ENCODE measurements at places on chromosomes 6 and 20.

GRCh38 chr20:41047975-41048305, 19.3 kb downstream of the TOP1 start:
- peak; percentile 69 for DNase-seq

DNA sequence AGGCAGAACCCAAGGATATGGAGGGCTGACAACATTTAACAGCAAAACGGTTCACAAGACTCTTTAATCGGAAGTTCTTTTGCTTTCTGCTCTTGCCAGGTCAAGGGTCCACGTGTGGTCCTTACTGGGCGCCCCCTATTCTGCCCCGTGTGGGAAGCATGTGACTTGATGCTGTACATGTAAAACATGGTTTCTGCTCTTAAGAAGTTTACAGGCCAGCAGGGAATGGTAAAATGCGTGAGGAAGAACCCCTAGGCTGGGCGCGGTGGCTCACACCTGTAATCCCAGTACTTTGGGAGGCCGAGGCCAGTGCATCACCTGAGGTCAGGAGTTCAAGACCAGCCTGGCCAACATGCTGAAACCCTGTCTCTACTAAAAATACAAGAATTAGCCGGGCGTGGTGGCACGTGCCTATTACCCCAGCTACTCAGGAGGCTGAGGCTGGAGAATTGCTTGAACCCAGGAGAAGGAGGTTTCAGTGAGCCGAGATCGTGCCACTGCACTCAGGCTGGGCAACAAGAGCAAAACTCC, 19.3 kb downstream of the ZNF217 start:
- DNase-seq, result no peak

DNA sequence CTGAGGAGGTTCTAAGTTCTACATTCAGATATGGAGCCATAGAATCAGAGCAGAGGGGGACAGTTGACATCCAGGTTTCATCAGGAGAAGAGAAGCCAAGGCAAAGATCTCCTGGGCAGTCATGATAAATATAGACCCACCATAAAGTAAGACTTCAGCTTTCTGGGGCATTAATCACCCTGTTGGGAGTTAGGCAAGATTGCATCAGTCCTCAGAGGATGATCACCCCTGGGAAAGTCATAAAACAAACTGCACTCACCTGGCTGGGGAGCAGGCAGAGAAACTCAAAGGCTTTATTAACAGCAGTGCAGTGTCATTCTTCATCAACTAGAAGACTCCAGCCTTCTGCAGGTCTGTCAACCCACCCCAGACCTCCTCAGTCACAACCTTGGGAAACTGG, 301.3 kb upstream of the JARID2 start:
- DNase-seq, result no peak

GRCh38 chr6:134721060-134721405, 228.9 kb downstream of the ALDH8A1 start:
- DNase-seq, result no peak

DNA sequence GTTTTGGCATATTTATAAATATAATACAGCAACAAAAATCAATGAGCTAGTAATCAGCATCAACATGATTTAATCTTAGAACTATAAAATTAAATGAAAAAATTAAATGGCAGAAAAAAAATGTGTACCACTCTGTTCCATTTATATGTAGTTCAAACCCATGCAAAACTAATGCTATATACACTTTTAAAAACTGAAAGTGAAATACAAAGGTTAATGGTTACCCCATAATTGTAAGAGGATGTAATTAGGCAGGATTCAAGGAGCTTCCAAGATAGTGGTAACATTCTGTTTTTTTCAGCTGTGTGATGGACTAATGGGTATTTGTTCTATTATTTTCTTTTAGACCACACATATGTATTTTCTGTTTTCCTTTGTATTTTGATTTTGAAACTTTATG, 492.1 kb downstream of the UTRN start:
- peak; percentile 6 for DNase-seq

GRCh38 chr6:2020909-2021308, 224.5 kb downstream of the GMDS start:
- peak; percentile 13 for DNase-seq

DNA sequence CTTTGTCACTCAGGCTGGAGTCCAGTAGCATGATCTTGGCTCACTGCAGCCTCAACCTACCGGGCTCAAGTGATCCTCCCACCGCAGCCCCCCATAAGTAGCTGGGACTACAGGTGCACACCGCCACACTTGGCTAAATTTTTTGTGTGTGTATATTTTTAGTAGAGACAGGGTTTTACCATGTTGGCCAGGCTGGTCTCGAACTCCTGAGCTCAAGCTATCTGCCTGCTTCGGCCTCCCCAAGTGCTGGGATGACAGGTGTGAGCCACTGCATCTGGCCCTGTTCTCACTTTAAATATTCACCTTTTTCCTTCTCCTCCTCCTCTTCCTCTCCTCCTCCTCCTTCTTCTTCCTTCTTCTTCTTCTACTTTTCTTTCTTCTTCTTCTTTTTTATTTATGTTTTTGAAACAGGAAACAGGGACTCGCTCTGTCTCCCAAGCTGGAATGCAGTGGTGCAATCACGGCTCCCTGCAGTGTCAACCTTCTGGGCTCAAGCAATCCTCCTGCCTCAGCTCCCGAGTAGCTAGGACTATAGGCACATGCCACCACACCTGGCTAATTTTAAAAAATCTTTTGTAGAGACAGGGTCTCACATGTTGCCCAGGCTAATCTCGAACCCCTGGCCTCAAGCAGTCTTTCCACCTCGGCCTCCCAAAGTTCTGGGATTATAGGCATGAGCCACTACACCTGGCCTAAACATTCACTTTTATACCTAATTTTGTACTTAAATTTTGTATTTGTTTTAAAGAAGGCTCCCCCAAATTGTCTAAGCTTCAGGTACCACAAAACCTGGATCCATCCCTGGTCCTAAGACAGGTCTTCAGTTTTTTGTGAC, 47.2 kb upstream of the NCOA3 start:
- DNase-seq, result no peak

GRCh38 chr6:37242429-37243052, 15.0 kb upstream of the TBC1D22B start:
- peak; percentile 94 for DNase-seq

DNA sequence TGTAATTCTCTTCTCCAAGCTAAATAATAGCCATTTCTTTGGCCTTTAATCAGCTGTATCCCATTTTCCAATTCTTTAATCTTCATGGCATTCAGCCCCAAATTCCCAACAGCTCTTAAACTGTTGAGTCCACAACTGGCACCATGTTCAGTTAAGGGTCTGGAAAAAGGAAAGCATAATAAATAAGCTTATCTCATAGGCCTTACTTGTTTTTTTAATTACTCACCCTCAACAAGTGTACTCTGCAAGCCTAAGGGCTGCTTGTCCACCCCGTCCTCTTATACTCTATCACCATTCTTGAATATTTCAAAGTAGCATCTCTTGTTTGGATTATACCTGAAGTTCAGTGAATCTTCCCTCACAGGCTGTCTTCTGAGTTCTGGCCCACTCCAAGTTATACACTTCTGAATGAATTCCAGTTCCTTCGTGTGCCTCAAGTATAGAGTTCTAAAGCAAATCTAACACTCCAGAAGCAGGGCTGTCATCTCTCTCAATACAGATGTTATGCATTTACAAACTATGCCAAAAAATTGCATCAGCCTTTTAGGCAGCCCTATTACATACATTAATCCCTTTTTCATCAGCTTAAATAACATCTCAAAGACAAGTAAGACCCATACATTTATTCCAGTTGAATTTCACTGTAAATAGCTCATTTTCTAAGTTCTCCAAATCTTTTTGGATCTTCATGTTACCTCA, 98.7 kb downstream of the COL21A1 start:
- DNase-seq, result no peak

GRCh38 chr6:21666853-21667681, 73.5 kb downstream of the SOX4 start:
- DNase-seq, result peak; percentile 12

DNA sequence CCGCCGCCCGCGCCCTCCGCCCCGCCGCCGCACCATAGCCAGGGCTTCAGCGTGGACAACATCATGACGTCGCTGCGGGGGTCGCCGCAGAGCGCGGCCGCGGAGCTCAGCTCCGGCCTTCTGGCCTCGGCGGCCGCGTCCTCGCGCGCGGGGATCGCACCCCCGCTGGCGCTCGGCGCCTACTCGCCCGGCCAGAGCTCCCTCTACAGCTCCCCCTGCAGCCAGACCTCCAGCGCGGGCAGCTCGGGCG, 1.5 kb downstream of the FOXC1 start:
- no peak for DNase-seq

DNA sequence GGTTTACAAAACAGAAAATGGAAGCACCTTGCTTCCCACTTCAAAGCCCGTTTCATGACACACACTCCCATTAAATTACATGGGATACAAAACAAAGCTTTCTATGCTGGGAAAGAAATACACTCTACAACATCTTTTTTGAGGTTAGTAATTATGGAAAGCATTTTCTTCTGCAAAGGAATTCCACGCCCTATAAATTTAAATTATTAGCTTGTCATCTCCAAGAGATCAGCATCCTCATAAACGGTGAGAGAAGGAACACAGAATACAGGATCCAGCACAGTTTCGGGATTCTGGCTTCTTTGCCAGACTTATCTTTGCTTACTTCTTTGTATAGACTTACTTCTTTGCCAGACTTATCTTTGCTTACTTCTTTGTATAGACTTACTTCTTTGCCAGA, 1.3 kb upstream of the SMPDL3A start:
- DNase-seq, result no peak

GRCh38 chr6:95511404-95511803, 65.9 kb upstream of the MANEA start:
- no peak for DNase-seq

DNA sequence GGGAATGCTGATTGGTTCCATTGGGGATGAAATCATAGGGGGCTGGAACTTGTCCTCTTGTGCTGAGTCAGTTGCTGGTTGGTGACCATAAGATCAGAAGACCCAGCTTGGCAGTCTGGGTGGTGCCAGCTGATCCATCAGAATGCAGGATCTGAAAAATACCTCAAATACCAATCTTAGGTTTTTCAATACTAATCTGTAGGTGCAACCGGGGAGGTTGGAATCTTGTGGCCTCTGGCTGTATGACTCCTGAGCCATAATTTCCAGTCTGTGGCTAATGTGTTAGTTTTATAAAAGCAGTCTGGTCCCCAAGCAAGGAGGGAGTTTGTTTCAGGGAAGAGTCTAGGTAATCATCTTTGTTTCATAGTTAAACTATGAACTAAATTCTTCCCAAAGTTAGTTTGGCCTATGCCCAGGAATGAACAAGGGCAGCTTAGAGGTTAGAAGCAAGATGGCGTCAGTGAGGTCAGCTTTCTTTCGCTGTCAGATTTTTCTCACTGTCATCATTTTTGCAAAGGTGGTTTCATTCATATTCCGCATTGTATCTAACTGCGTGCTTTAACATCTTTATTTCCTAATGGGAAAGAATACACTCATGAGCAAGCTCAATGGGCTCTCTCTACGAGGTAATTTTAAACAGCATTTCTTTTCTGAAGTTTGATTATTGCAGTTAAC, 2.0 kb downstream of the ARMH2 start:
- DNase-seq, result no peak

- no peak for DNase-seq
Observed at GRCh38 chr6:37531437-37532036, 31.8 kb upstream of the CCDC167 start.

DNA sequence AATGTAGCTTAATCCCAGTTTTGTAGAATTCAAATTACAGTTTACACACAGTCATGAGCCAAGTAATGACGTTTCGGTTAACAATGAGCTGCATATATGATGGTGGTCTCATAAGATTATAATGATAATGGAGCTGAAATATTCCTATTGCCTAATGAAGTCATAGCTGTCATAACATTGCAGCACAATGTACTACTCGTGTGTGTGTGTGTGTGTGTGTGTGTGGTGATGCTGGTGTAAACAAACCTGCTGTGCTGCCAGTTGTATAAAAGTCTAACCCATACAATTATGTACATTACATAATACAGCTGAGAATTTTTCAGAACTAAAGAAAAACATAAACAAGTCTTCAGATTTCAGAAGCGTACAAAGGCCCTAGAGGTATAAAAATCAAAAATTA, 66.7 kb upstream of the ARID1B start:
- DNase-seq, result no peak

DNA sequence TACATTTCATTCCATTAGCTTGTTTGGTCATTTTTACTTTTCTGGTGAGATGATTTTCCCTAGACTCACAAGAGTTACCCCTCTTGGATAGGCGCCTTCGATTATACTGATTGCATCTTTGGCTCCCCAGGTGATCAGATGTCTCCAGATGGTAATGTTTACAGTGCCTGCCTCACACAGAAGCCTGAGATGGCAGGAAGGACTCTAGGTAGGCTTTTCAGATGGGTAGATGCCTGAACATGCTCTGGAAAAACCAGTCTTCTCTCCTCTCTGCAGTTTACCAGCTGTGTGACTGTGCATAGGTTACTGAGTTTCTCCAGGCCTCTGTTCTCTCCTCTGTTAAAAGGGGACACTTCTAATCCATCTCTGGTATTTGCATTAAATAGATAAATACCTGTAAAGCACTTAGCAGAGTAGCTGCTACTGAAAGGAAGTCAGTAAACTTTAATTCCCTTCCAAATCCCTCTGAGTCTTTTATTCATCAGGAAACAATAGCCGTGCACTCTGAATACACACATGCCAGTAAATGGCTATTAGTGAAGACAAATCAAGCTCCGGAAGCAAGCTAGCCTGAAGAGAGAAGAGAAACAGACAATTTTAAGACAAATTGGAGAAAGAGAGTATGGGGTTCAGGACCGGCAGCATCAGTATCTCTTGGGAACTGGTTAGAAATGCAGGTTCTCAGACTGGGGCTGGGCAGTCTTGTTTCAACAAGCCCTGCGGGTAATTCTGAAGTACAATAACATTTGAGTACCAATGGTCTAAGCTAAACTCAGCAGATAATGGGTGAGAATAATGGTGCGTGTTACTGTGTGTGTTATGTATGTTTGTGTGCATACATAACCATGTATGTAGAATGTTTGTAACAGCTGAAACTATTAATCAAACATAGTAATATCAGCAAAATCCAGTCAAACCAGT, 139.4 kb downstream of the UST start:
- DNase-seq, result no peak

DNA sequence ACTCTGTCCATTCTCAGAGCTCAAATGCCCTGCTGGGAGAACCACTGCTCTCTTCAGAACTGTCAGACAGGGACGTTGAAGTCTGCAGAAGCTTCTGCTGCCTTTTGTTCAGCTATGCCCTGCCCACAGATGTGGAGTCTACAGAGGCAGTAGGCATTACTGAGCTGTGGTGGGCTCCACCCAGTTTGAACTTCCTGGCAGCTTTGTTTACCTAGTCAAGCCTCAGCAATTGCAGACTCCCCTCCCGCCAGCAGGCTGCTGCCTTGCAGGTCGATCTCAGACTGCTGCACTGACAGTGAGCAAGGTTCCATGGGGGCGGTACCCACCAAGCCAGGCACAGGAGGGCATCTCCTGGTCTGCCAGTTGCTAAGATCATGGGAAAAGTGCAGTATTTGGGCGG, 21.8 kb upstream of the UFL1 start:
- DNase-seq, result no peak

DNA sequence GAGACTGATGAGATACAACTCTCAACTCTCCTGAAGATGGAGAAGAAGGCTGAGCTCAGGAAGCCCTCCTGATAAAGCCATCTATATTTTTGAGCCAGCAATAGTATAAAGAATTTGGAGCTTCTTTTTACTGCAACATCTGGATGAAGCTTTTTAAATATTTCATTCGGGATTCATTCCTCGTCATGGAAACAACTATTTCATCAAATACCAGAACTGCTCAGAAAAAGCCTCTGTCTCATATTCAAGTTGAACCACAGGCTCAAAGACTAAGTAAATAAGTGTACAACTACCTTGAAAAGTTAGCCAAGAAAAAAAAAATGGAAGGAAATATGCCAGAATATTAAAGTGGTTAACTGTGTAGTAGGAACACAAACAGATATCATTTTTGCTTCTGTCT, 37.8 kb downstream of the PTPRT start:
- DNase-seq, result no peak
